ENCODE measurements at places on chromosomes 5 and 9. TPM values are rescaled to one million over a fixed set of nuclear protein-coding genes. Genes with fewer than 3 reads are reported as not detected.

Gene ZFP2
- 1.1 TPM for total RNA-seq

DNA sequence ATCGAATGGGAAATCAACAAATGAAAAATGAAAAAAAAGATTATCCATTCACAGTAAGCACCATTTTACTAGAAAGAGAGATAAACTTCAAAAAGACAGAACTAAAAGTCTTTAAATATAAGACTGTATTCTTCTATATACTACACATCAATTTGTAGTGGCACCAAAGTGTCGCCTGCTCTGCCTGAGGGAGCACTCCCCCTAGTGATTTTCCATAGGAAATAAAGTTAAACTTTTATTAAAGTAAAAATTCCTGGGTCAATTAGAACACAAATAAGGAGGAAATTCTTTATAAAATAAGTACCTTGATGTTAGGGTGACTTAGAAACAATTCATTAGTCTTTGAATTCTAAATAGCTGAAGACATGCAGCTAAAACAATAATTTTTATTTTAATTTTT lies 9.7 kb downstream of the RAD1 start:
- DNase-seq = no peak

- no peak for DNase-seq
These were observed 14.1 kb upstream of the OR2S2 start for GRCh38 chr9:35972093-35972492.

DNA sequence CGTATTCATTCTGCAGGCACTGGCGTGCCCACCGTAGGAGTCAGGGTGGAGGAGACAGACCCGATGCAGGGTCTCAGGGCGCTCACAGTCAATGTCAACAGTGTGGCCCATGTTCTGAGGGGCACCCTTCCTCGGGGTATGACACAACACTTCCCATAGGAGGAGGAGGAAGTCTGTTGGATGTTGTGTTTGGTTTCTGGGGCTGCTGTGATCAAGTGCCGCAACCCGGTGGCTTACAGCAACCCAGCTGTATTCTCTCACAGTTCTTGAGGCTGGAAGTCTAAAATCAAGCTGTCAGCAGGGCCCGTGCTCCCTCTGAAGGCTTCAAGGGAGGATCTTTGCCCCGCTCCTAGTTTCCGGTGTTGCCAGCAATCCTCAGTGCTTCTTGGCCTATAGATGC lies 5.6 kb upstream of the HNRNPAB start:
- DNase-seq = no peak

Gene ZDHHC12
- 7.4 TPM for total RNA-seq

- DNase-seq = peak; percentile 48
These were observed 188.9 kb upstream of the RPS23 start for GRCh38 chr5:82466986-82467561.

DNA sequence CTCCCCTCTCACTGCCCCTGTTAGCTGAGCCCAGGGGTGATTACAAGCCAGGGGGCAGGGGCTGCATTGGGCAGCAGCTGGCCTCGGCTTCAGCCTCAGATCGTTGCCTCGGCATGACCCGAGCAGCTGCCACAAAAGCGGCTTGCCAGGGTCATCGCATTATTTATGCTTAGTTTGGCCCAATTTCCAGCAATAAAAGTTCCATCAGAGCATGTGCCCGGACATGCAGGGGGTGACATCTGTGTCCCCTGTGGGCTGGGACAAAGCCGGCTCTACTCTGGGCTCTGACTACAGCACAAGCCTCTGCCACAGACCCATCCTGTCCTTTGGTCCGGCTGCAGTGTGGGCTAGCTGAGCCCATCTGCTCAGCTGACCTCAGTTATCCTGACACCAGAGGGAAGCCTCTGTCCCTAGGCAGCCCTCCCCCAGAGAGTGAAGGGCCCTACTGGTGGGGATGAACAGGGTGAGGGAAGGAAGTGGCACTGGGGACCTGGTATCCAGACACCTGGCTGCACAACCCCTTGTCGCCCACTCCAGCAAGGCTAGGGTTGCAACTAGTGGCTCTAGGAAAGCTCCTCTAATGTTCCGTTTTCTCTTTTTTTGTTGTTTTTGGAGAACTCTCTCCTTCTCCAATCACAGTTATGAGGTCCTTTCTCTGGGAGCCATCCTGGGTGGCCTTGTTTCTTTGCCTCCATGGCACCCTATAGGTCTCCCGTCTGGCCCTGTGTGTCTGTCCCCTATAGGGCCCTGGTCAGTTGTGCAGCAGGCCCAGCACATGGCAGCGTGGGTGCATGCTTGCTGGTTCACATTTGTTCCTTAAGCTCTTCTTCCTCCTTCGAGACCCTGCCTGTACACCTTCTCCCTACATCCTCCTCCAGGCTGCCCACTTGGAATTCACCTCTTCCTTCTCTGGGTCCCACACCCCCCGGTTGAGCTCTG lies 13.3 kb upstream of the GADD45G start:
- no peak for DNase-seq

DNA sequence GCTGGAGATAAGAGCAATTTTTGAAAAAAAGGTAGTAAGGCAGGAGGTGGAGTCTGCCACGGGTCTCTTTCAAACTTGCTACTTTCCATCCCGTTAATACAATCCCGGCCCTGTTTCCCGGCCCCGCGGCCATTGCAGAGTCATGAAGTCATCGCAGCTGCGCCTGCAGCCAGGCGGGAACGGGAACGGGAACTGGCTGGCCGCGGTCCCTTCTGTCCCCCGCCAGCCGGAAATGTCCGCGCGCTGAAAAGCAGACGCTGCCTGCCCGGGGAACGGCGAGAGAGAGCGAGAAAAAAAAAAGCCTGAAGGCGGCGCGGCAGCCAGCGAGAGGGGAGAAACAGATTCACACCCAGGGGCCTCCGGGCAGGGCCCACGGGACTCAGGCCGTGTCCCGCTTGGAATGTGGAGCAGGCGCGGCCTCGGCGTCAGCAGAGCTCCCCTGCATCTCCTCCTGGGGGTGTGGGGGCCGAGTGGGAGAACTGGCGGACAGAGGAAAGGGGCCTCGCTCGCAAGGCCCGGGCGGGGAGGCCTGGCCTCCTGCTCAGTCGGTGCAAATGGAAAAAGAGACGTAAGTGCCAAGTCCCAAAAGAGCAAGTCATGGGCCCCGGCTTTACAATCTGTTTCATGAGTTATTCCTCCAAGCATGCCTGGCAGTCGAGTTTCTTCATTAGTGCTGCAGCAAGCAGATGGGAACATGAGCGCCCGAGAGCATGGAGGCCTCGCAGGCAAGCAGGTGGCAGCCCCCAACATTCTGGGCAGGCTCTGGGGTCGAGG lies 201.2 kb upstream of the GAS1 start:
- DNase-seq = peak; percentile 63

DNA sequence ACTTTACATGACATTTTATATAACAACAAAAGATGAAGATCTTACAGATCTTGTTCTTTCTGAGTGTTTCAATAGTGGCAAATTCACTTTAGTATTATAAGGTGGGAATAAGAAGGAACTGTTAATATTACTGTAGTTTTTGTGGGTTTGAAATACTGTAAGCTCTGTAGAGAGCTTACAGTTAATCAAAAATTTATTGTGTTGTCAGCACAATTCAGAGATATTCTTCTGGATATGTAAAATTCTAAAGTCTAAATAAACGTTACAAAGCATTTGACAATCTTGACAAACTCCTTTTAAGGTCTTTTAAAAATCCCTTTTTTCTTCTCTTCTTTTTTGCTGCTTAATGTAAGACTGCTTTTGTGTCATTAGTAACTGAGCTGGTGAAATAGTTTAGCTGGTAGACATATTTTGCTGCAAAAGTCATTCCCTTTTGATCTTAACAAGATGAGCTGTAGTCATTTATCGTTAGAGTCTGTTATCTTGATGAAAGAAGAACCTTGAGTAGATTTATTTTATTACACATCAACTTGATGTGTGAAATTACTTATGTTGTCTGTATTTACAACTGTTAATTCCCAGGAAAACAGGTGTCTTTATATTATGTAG lies 186.0 kb downstream of the WDR70 start:
- DNase-seq = no peak

DNA sequence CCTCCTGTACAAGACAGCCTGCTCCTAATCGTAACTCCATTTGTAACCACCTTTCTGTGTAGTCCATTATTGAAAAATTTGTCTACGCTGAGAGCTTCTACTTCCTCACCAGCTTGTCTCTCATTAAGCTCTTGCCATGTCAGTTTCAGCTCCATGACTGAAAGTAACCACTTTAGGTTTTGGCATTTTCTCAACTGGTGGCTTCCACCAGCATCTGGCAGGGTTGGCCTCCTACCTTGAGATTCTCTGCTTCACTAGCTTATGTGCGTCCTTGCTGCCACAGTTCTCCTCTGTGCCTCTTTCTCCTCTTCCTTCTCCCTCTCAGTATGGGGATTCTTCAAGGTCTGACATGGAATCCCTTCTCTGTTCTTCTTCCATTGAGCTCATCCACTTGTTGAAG lies 31.8 kb downstream of the F2RL2 start:
- no peak for DNase-seq

DNA sequence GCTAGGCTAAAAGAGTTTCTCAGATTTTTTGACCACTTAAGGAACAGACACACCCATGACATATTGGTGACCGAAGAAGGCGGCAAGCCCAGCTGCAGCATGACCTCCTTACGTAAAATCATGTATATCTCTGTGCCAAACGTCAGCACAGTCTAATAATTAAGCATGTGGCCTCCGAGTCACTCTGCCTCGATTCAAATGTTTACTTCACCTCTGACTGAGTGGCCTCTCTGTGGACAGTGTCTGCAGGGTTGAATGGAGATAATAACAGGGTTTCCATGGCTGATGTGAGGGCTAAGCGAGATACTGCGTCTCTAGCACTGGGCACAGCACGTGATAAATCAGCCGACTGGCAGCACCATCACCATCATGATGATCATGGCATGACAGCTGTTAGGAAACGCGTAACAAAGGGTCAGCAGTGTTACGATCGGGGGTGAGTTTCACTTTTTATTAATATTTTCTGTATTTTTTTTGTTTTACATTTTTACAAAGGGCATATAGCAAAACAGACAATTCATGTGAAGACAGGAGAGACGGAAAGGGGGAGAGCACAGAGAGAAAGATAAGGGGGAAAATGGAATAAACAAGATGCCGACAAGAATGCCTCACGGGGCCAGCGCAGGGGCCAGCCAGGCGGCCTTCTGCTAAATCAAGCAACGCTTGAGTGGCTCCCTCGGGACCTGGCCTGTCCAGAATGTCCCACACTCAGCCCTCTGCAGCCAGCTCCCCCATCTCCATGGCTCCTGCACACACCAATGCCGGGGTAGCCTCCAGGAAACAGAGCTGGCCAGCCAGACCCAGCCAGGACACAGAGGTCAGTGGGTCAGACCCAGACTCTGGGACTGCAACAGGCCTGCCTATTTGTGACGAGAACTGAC lies 60.3 kb downstream of the ADAMTS2 start:
- peak; percentile 47 for DNase-seq

Gene PCDHA13
- total RNA-seq = 0.92 TPM

- no peak for DNase-seq
These were observed 21.0 kb upstream of the RALGDS start for GRCh38 chr9:133141833-133142595.

GRCh38 chr5:132025403-132025971 lies 14.0 kb upstream of the ACSL6 start:
- no peak for DNase-seq

DNA sequence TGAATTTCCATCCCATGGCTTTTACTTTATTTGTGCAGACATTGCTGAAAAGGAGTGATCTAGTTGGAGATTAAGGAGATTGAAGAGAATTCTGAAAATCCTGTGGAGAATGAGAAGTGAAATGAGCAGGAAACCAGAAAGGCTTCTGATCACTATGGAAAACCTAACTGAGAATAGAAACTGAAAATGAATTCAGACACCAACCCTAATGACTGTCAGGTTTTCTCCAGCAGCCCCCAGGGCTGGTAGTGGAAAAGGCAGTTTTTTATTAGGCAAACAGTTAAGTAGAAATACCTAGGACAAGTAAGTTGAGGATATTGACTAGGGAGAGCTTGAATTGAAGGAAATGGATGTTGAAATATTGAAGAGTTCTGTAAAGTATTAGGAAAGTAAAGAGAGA lies 14.7 kb upstream of the ARRDC3 start:
- no peak for DNase-seq
